ENCODE measurements at places on chromosomes 1 and 21.
A peak's percentile ranks its signal among the peaks of the same experiment; 100 is the strongest.

DNA sequence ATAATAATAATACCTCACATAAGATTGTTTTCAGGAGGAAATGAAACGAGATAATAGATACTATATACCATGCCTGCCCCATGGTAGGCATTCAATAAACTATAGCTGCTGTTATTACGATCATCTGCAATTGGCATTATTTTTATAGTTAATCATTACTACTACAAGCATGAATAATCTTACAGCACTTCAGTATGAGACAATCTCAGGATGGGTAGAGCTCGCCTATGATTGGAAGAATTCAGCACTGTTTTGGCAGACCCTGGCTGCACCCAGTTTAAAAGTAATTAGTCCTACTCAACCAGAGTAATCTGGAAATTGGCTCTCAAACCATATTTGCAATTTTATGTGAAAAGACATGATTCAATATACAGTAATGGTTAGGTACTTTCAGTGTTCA is 105.0 kb upstream of the DPYD start:
- DNase-seq: no peak

GRCh38 chr1:151967091-151967490 is 26.6 kb downstream of the S100A10 start:
- no peak for DNase-seq

GRCh38 chr1:40532844-40533424 is 1.5 kb downstream of the ZNF684 start:
- no peak for DNase-seq

- no peak for DNase-seq
Measured at GRCh38 chr1:108961752-108962486, 1.4 kb downstream of the CLCC1 start.

- no peak for DNase-seq
Measured at GRCh38 chr1:59164371-59164770, 132.5 kb upstream of the FGGY start.

GRCh38 chr1:212699104-212699624 is 476 bp downstream of the BATF3 start:
- DNase-seq: no peak

GRCh38 chr21:45640888-45641479 is 2.5 kb upstream of the PCBP3 start:
- no peak for DNase-seq

- DNase-seq: no peak
Measured at GRCh38 chr1:19435181-19435580, 50.2 kb downstream of the CAPZB start.

DNA sequence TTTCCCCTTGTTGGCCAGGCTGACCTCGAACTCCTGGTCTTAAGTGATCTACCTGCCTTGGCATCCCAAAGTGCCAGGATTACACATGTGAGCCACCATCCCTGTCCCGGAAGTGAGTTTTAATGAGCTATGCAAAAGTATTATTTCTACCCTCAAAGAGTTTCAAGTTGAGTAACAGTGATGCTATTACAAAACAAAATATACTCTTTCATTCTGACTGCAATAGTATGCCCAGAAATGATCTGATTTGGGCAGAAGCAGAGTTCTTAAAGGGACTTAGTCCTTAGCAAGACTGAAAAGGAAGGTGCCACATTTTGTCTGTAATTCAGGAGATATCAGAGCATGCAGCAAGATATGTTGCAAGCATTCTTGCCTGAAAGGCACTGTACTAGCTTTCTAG is 375.4 kb downstream of the NUF2 start:
- DNase-seq: no peak

DNA sequence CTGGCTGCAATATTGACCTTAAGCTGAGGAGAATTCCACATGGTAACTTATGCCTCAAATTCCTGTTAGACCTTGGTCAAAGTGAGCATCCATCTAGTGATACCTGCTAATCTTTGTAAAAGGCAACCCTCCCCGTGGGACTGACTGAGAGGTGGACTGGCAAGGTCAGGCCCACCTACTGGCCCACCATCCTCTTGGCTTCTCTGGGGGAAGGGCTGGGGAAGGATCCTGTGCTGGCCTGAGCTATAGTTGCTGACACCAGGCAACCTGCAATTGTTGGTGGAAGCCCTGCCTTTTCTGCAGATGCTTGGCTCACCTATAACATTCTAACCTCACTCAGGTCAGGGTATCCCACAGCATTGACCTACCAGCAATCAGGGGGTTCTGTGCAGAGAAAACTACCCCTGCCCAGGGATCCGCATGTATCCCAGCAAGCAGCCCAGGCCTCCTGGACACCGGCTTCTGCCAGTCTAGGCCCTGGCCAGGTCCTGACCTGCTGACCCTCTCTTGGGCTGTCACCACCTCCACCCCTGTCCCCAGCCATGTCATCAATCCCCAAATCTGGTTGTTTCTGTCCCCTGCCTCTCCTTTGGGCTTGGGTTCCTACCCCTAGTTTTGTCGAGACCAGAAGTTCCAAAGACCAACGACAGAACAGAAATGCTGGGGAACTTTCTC is 108.1 kb upstream of the EDN2 start:
- DNase-seq: no peak

- DNase-seq: peak; percentile 39
Measured at GRCh38 chr1:41862384-41863221, 56.1 kb downstream of the HIVEP3 start.

DNA sequence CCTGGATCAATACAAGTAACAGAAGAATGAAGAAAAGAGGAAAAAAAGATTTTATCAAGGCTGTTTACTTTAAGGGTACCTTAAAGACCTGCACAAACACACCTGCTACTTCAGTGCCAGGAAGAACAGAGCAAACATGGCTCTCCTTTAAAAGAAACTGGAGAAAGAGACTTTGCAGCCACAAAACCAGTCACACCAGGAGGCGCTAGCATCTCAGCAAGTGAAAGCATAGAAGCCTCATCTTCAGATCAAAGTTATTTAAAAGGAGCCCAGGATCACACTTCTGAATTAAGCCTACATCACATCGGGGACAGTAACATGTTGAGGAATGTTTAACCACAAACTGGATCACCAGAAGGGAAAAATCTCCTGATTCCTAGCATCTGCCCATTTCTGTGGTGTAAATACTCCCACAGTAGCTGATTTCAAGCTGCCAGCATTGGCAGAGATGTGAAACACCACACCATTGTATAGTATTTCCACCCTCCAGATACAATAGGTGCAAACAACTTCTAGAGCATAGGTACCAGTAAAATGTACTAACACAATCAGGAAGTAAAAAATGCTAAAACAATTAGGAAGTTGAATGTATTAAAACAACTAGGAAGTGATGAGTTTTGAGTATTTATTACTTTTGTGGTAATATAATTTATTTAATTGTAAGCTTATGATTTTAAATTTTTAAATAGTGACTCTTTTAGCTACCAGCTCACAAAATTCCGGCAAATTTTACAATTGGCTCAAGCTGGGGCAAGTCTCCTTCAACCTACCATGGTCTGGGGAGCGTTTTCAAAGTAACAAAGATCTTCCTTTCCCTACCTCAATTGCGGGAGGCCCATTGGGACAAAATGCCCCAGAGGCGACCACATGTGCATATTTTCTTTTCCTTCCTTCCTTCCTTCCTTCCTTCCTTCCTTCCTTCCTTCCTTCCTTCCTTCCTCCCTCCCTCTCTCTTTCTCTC is 105.3 kb upstream of the CLDN14 start:
- DNase-seq: no peak

All from stimulated activated CD4-positive, alpha-beta T cell treated with anti-CD3 and anti-CD28 coated beads, Interleukin-1b, Interleukin-23, amount 100 ng/mL, for 24 hours (primary cell).